Calu3 (cell line): ENCODE measurements at places on chromosomes 11 and 22.

DNA sequence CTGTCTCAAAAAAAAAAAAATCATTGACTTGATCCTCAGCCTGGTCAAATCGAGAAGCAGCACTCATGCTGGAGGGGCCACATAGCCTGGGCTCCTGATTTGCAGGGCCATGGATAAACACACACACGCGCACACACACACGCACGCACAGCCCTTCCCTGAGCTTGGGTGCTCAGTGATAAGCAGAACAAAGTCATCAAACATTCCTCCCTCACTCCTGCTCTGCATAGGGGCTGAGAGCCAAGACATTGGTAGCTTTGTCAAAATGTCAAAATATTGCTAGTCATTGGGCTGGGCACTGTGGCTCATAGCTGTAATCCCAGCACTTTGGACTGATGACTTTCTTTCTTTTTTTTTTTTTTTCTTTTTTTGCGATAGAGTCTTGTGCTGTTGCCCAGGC lies 34.0 kb upstream of the A4GALT start:
- DNase-seq: peak; percentile 55
- H3K4me1 ChIP-seq: peaks cover 8% of the 10 kb centered on the region
- H3K27ac ChIP-seq: no peak overlapping the region
- H3K27me3 ChIP-seq: no peaks in the 10 kb centered on the region

GRCh38 chr11:12017865-12018453 lies 9.5 kb upstream of the DKK3 start:
- peaks cover 5% of the 10 kb centered on the region for H3K36me3 ChIP-seq
- DNase-seq: no peak
- H3K27ac ChIP-seq: no peak overlapping the region
- peaks cover 19% of the 10 kb centered on the region for H3K4me1 ChIP-seq

GRCh38 chr11:66881451-66881835 lies 24.6 kb downstream of the LRFN4 start:
- H3K4me3 ChIP-seq: no peak overlapping the region
- no peaks in the 10 kb centered on the region for H3K36me3 ChIP-seq
- H3K27ac ChIP-seq: no peak overlapping the region

DNA sequence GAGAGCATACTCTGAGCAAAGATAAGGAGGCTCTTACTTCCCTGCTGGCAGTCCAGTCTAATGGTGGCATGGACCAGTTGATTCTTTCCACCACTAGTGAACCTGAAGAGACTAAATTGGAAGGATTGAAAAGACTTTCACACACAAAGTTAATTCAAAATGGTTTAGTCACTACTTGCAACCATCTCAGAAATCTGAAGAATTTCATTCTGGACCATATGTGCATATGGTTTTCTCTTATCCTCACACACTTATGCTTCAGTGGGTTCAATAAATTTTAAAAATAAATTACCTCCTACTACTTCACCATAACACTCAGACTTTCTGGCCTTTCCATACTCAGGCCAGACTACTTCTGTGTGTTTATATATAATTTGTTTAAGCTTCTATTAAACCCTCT lies 44.7 kb downstream of the CADM1 start:
- H3K36me3 ChIP-seq: no peaks in the 10 kb centered on the region
- no peak overlapping the region for H3K27ac ChIP-seq
- H3K27me3 ChIP-seq: no peaks in the 10 kb centered on the region
- no peak for DNase-seq
- no peaks in the 10 kb centered on the region for H3K4me1 ChIP-seq

DNA sequence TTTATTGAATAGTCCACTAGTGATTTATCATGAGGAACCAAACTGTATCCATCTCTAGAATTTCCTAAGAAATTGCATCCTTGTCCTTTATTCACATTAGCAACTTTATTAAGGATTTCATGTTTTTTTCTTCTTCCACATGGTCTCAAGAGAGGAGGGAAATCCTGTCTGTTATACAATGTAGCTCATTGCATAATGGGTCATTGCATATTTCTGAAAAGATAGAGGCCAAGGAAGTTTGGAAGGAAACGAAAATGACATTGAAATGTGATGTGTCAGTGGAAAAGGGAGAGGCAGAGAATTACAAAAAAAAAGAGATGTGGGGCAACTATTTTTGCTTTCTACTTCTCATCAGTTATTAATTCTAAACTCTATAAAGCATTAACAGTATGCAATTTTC lies 353.1 kb downstream of the METTL15 start:
- H3K4me3 ChIP-seq: no peak overlapping the region
- peaks cover 13% of the 10 kb centered on the region for H3K4me1 ChIP-seq
- no peak for DNase-seq
- H3K36me3 ChIP-seq: no peaks in the 10 kb centered on the region
- H3K27ac ChIP-seq: no peak overlapping the region

GRCh38 chr11:83191491-83191890 lies 2.0 kb upstream of the ANKRD42 start:
- peaks cover 26% of the 10 kb centered on the region for H3K4me1 ChIP-seq
- no peak for DNase-seq
- H3K27ac ChIP-seq: no peak overlapping the region
- no peak overlapping the region for H3K4me3 ChIP-seq
- H3K27me3 ChIP-seq: no peaks in the 10 kb centered on the region

DNA sequence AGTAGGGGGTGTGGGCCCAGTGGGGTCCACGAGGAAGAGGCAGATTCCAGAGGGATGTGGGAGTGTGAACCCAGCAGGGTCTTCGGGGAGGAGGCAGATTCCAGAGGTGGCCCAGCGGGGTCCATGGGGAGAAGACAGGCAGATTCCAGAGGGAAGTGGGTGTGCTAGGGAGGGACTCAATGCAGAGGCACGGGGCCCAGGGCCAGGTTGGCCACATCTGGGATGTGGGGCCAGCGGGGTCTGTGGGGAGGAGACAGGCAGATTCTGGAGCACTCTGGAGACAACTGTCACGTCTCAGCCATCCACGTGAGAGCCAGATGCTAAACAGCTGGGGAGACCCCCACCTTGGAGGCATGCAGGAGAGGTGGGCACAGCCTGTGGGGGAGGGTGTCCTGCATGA lies 582.6 kb downstream of the TBC1D22A start:
- no peak for DNase-seq
- H3K36me3 ChIP-seq: no peaks in the 10 kb centered on the region
- no peaks in the 10 kb centered on the region for H3K4me1 ChIP-seq
- no peak overlapping the region for H3K4me3 ChIP-seq

GRCh38 chr11:128796270-128796669 lies 70.8 kb downstream of the KCNJ1 start:
- H3K36me3 ChIP-seq: no peaks in the 10 kb centered on the region
- no peak overlapping the region for H3K27ac ChIP-seq
- no peak for DNase-seq
- no peaks in the 10 kb centered on the region for H3K4me1 ChIP-seq
- H3K27me3 ChIP-seq: no peaks in the 10 kb centered on the region

DNA sequence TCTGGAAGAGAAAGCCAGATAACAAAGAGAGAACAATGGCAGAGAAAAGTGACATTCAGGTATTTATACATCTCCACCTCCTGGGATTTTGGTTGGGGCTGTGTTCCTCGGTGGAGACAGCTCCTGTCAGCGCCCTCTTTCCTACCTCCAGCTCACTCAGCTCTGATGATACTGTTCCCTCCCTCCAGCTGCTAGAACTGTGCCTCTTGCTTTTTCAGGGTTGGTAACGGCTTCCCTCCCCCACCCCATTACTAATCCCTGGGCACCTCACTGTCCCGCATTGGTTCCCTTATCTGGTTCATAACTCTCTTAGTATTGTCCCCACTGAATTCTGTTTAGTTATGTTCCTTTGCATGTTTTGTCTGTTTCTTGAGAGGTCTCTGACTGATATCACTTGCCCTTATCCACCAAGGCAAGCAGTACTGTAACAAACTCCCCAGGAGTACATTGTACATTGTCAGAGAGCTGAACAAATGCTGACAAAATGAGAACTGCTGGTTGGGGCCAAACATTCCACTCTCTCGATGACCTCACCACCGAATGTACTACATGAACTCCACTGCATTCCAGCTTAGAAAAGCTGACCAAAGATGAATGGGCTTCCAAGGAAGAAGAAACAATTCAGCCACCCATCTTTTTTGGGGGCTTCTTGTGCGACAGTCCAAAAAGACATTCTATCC lies 5.7 kb upstream of the FBXO3 start:
- H3K27me3 ChIP-seq: peaks cover 56% of the 10 kb centered on the region
- H3K36me3 ChIP-seq: peaks cover 5% of the 10 kb centered on the region
- no peak for DNase-seq
- peaks cover 12% of the 10 kb centered on the region for H3K4me1 ChIP-seq
- no peak overlapping the region for H3K4me3 ChIP-seq

GRCh38 chr11:30285416-30286121 lies 37.3 kb upstream of the ARL14EP start:
- no peak overlapping the region for H3K27ac ChIP-seq
- H3K4me3 ChIP-seq: no peak overlapping the region
- H3K27me3 ChIP-seq: peaks cover 14% of the 10 kb centered on the region
- no peak for DNase-seq

DNA sequence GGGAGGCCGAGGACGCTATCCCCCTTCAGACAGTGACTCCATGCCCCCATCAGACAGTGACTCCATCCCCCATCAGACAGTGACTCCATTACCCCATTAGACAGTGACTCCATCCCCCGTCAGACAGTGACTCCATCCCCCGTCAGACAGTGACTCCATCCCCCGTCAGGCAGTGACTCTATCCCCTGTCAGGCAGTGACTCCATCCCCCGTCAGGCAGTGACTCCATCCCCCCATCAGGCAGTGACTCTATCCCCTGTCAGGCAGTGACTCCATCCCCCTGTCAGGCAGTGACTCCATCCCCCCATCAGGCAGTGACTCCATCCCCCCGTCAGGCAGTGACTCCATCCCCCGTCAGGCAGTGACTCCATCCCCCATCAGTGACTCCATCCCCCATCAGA lies 9.1 kb upstream of the TTLL8 start:
- no peaks in the 10 kb centered on the region for H3K4me1 ChIP-seq
- peaks cover 70% of the 10 kb centered on the region for H3K27me3 ChIP-seq
- H3K4me3 ChIP-seq: no peak overlapping the region
- no peak overlapping the region for H3K27ac ChIP-seq
- DNase-seq: no peak

DNA sequence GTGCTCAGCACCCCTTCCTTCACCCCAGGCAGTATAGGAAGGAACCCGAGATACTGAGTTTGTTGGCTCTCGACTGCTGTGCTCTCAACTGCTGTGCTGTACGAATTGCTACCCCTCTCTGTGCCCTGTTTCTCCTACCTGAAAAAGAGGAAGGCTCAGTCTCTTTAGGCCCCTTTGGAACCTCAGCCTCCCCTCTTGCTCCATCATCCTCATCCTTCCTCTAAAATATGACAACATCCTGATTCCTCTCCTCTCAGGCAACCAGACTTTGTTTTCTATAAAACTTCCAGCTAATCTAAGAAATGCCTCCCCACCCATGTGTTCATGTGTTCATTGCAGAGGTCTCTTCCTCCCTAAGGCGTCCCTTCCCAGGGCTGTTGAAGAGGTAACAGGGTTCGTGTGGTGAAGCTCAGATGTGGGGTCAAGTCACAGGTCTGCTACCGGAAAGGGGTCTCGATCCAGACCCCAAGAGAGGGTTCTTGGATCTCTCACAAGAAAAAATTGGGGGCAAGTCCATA lies 35.5 kb upstream of the CD82 start:
- H3K27ac ChIP-seq: no peak overlapping the region
- H3K36me3 ChIP-seq: no peaks in the 10 kb centered on the region
- no peak overlapping the region for H3K4me3 ChIP-seq
- no peaks in the 10 kb centered on the region for H3K4me1 ChIP-seq

GRCh38 chr11:135046556-135046955 lies 634.5 kb upstream of the B3GAT1 start:
- H3K27ac ChIP-seq: no peak overlapping the region
- no peaks in the 10 kb centered on the region for H3K4me1 ChIP-seq
- H3K27me3 ChIP-seq: no peaks in the 10 kb centered on the region
- no peak overlapping the region for H3K4me3 ChIP-seq
- DNase-seq: no peak

GRCh38 chr11:124082371-124082770 lies 32.9 kb upstream of the VWA5A start:
- no peaks in the 10 kb centered on the region for H3K36me3 ChIP-seq
- peaks cover 40% of the 10 kb centered on the region for H3K27me3 ChIP-seq
- no peak overlapping the region for H3K27ac ChIP-seq
- no peak for DNase-seq
- no peaks in the 10 kb centered on the region for H3K4me1 ChIP-seq

- no peak for DNase-seq
- no peaks in the 10 kb centered on the region for H3K27me3 ChIP-seq
- H3K4me3 ChIP-seq: no peak overlapping the region
- H3K27ac ChIP-seq: no peak overlapping the region
- no peaks in the 10 kb centered on the region for H3K36me3 ChIP-seq
Measured at GRCh38 chr11:65254724-65255123, 7.0 kb upstream of the POLA2 start.

- peaks cover 20% of the 10 kb centered on the region for H3K36me3 ChIP-seq
- H3K27me3 ChIP-seq: no peaks in the 10 kb centered on the region
- H3K4me1 ChIP-seq: peaks cover 16% of the 10 kb centered on the region
- H3K4me3 ChIP-seq: no peak overlapping the region
- DNase-seq: no peak
Measured at GRCh38 chr11:78131956-78132355, 7.5 kb downstream of the ALG8 start.

- peak overlapping the region; percentile 95 for H3K4me3 ChIP-seq
- peak overlapping the region; percentile 100 for H3K27ac ChIP-seq
- peaks cover 24% of the 10 kb centered on the region for H3K36me3 ChIP-seq
- no peak for DNase-seq
- peaks cover 9% of the 10 kb centered on the region for H3K4me1 ChIP-seq
Measured at GRCh38 chr11:72112978-72113808, 698 bp upstream of the ANAPC15 start.

DNA sequence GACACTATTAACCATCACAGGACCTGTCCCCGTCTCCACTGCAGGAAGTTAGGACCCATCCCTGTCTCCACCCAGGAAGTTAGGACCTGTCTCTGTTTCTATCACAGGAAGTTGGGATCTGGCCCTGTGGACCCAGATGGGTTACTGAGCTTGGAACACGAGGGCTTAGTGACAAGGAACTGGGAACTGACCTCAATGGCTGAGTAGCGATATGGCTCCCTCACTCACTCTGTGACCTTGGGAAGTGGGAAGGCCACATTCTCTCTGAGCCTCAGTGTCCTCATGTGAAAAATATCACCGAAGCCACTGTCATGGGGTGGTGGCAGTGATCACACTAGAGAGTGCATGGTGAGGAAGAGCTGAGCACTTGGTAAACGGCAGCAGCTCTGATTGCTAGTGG lies 59.4 kb downstream of the FBLN1 start:
- no peaks in the 10 kb centered on the region for H3K4me1 ChIP-seq
- DNase-seq: no peak
- H3K27ac ChIP-seq: no peak overlapping the region
- H3K36me3 ChIP-seq: no peaks in the 10 kb centered on the region

GRCh38 chr11:126336138-126336541 lies 19.3 kb upstream of the ST3GAL4 start:
- no peak overlapping the region for H3K4me3 ChIP-seq
- peaks cover 34% of the 10 kb centered on the region for H3K4me1 ChIP-seq
- no peak for DNase-seq
- H3K27ac ChIP-seq: no peak overlapping the region
- H3K27me3 ChIP-seq: no peaks in the 10 kb centered on the region
- peaks cover 23% of the 10 kb centered on the region for H3K36me3 ChIP-seq

GRCh38 chr11:3849297-3849874 lies 6.1 kb upstream of the STIM1 start:
- peaks cover 9% of the 10 kb centered on the region for H3K4me1 ChIP-seq
- H3K27me3 ChIP-seq: no peaks in the 10 kb centered on the region
- no peak overlapping the region for H3K27ac ChIP-seq
- DNase-seq: peak; percentile 63
